ENCODE measurements at places on chromosomes 1 and 21.
A peak's percentile ranks its signal among the peaks of the same experiment; 100 is the strongest.

DNA sequence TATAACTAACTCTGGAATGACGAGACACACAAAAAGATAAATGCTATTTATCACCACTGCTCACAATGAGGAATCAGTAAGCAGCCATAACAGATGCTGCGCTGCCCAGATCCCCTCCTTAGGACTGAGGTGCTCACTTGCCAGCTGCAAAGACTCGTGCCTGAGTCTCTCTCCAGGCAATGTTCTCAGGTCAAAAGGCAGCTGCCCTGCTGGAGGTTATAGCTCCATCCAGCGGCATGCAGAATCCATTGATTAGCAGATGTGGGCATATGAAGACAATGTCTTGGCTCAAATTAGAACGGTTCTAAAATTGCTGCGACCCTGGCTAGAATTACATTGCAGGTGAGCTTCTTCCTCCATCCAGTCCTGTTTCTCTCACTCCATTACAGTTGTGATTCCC, 328.2 kb upstream of the CHRM3 start:
- no peak overlapping the region for H3K4me3 ChIP-seq
- H3K27ac ChIP-seq = no peak overlapping the region
- DNase-seq = no peak
- peaks cover 3% of the 10 kb centered on the region for H3K36me3 ChIP-seq
- H3K4me1 ChIP-seq = no peaks in the 10 kb centered on the region

GRCh38 chr1:19080721-19081120, 124.2 kb upstream of the IFFO2 start:
- H3K27ac ChIP-seq = no peak overlapping the region
- H3K4me1 ChIP-seq = peaks cover 7% of the 10 kb centered on the region
- DNase-seq = no peak
- H3K27me3 ChIP-seq = no peaks in the 10 kb centered on the region

DNA sequence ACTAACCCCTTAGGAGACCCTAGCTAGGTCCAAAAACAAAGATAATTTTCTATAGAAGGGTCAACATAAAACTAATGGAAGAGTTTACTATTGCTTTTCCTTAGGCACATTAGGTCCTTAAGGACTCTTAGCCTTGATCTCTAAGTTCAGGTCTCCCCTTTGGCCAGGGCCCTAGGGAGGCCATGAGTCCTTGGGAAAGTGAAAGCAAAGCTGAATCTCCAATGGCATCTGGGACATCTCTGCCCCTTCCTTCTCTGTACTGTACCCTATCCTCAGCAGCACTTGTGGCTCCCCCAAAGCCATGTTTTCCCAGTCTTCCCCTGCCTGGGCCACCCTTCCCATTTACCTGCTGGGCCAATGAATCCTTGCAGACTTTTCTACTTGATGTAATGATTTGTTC, 14.3 kb downstream of the IER5 start:
- peaks cover 16% of the 10 kb centered on the region for H3K27me3 ChIP-seq
- DNase-seq = no peak
- H3K36me3 ChIP-seq = no peaks in the 10 kb centered on the region

DNA sequence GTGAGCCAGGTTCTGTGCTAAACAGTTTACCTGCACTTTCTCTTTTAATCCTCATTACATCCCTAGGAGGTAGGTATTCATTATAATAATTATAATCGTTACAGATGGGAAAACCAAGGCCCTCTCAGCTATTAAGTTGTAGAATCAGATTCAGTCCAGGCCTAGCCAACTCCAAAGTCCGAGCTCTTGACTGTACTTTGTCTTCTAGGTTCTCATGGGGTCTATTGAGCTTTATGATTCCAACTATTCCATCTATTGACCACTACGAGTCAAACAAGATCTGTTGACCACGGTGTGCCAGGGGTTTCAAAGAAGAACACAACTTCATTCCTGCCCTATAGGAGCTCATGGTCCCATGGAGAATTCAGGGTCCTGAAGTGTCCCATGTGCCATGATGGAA, 2.0 kb downstream of the IFNLR1 start:
- no peak for DNase-seq
- peaks cover 43% of the 10 kb centered on the region for H3K4me1 ChIP-seq
- peaks cover 3% of the 10 kb centered on the region for H3K27me3 ChIP-seq
- no peaks in the 10 kb centered on the region for H3K36me3 ChIP-seq
- H3K27ac ChIP-seq = no peak overlapping the region
- no peak overlapping the region for H3K4me3 ChIP-seq

DNA sequence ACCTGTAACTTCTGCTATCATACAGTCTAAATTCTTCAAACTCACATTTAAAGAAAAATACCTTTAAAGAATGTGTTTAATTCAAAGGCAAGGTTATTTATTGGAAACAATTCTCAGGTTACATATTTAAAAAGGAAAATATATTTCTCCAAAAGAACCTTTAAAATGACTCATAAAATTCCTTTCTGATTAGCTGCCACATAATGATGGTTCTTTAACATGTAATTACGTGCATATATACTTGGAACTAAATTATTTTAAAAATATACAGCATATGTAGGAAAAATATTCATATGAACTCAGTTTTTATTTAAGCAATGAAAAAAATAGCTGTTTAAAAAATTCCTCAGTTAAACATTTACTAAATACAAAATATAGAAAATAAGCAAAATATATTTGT, 173.6 kb downstream of the COP1 start:
- no peaks in the 10 kb centered on the region for H3K27me3 ChIP-seq
- H3K27ac ChIP-seq = no peak overlapping the region
- no peak overlapping the region for H3K4me3 ChIP-seq
- no peak for DNase-seq

GRCh38 chr1:8858112-8858668, 20.3 kb downstream of the ENO1 start:
- H3K4me3 ChIP-seq = no peak overlapping the region
- H3K36me3 ChIP-seq = peaks cover 50% of the 10 kb centered on the region
- DNase-seq = no peak
- no peaks in the 10 kb centered on the region for H3K27me3 ChIP-seq

GRCh38 chr21:29078869-29079767, 5.7 kb upstream of the CCT8 start:
- no peaks in the 10 kb centered on the region for H3K36me3 ChIP-seq
- H3K4me1 ChIP-seq = peaks cover 64% of the 10 kb centered on the region
- H3K4me3 ChIP-seq = peak overlapping the region; percentile 83

DNA sequence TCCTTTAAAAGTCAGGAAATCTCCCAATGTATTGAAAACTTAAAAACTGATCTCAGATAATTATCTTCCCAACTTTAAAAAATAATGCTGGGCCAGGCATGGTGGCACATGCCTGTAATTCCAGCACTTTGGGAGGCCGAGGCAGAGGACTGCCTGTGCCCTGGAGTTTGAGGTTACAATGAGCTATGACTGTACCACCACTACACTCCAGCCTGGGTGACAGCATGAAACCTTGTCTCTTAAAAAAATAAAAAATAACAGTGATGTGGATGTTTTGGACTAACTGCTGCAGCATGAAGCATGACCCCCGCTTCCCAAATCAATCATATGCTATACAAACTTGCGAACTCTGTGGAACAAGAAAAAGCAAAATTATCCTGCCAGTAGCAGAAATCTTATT, 186.3 kb downstream of the RERE start:
- H3K36me3 ChIP-seq = peaks cover 4% of the 10 kb centered on the region
- H3K4me3 ChIP-seq = no peak overlapping the region
- H3K27me3 ChIP-seq = no peaks in the 10 kb centered on the region
- DNase-seq = no peak
- H3K4me1 ChIP-seq = peaks cover 55% of the 10 kb centered on the region
- no peak overlapping the region for H3K27ac ChIP-seq

DNA sequence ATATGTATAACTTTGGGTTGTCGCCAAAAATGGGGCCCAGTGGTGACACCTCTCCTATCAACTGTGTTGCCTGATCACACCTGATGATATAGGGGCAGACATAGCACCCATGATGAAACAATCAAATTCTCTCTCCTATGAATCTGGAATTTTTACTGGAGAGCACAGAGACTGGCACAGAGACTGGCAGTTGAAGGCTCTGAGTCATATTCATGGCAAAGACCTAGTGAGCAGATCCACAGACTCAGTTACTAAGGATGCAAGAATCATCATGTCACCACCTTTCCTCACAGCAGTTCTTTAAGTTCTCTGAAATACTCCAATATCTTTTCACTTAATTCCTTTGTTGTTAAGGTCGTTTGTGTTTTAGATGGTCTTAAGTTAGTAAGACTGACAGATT, 60.0 kb downstream of the APCS start:
- no peak overlapping the region for H3K4me3 ChIP-seq
- H3K27ac ChIP-seq = no peak overlapping the region
- peaks cover 3% of the 10 kb centered on the region for H3K27me3 ChIP-seq
- H3K4me1 ChIP-seq = no peaks in the 10 kb centered on the region

DNA sequence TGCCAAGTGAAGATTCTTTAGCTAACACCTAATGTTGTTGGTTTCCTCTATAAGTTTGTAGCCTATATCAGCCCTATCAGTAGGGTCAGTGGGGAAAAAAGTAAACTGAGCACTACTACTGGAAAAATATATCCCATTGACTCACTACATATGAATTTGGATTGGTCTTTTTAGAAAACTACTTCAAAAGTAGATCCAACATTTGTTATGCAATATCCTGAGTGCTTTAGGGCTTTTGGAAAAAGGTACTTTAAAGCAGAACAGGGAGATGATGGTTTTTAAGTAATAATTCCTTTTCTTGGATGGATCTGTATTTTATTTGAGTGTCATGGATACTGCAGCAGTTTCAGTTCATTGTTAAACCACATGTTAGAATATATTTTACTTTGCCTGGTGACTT, 7.1 kb downstream of the C1orf21 start:
- no peak for DNase-seq
- no peak overlapping the region for H3K27ac ChIP-seq
- H3K36me3 ChIP-seq = no peaks in the 10 kb centered on the region
- no peak overlapping the region for H3K4me3 ChIP-seq

DNA sequence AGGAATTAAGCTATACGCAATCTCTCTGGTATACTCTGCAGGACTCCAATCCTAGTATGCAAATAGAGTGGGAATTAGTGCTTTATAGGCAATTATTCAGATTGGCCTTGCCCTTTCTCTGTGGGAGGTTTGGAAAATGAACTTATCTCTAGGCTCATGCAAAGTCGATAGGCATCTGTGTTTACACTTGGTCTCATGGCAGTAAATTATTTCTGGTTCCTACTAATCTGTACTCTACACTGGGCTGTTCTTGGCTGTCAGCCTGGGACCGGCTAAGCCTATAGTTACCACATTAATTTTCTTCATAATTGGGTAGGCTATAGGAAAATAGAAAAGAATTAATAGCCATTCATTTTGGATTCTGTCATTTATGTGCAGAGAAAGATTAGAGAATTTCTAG, 544.6 kb downstream of the AMY1C start:
- H3K36me3 ChIP-seq = no peaks in the 10 kb centered on the region
- H3K27me3 ChIP-seq = no peaks in the 10 kb centered on the region
- no peak for DNase-seq
- no peak overlapping the region for H3K27ac ChIP-seq

GRCh38 chr21:25790122-25790877, 55.5 kb downstream of the GABPA start:
- peaks cover 14% of the 10 kb centered on the region for H3K4me1 ChIP-seq
- H3K27ac ChIP-seq = peak overlapping the region; percentile 69
- H3K27me3 ChIP-seq = no peaks in the 10 kb centered on the region
- DNase-seq = no peak
- peaks cover 3% of the 10 kb centered on the region for H3K36me3 ChIP-seq
- H3K4me3 ChIP-seq = peak overlapping the region; percentile 73

- H3K27me3 ChIP-seq = peaks cover 3% of the 10 kb centered on the region
- DNase-seq = no peak
- no peaks in the 10 kb centered on the region for H3K36me3 ChIP-seq
- no peak overlapping the region for H3K4me3 ChIP-seq
Measured at GRCh38 chr1:200438911-200439310, 29.1 kb upstream of the ZNF281 start.

DNA sequence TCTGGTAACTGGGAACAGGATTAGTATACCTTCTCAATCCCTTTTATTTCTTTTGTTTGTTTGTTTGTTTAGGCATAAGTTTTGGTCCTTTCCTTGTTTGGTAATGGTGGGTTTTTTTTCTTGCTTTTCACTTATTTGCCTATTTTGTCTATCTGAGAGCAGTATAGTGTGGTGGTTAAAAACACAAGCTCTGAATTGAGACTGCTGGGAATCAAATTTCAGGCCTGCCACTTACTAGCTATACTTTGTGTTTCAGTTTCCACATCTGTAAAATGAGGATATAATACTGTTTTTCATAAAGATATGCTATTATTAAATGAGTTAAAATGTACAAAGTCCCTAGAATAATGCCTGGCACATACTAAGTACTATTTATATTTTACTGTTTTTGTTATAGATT, 81.6 kb upstream of the IVNS1ABP start:
- no peak overlapping the region for H3K4me3 ChIP-seq
- H3K36me3 ChIP-seq = no peaks in the 10 kb centered on the region
- no peaks in the 10 kb centered on the region for H3K27me3 ChIP-seq
- H3K4me1 ChIP-seq = peaks cover 2% of the 10 kb centered on the region

DNA sequence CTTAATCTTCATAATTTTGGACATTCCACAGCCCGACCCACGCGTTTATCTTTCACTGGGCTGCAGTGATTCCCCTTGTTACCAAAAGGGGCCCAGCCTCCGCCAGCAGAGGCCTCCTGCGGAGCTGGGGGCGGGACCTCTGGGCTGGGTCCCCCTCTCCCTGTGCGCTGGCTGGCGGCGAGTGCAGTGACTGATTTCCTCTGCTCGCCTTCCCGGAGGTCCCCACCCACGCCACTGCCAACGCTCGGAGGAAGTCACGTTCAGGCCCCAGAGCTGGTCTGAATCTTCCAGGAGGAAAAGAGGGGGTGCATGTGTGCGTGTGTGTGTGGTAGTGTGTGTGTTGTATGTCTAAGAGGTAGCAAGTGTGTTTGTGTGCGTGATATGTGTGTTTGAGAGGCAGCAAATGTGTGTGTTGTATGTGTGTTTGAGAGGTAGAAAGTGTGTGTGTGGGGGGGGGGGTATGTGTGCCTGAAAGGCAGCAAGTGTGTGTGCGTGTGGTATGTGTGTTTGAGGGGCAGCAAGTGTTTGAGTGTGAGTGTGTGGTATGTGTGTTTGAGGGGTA, 35.0 kb upstream of the JAK1 start:
- peak overlapping the region; percentile 71 for H3K27ac ChIP-seq
- peaks cover 35% of the 10 kb centered on the region for H3K4me1 ChIP-seq
- peaks cover 4% of the 10 kb centered on the region for H3K36me3 ChIP-seq
- H3K27me3 ChIP-seq = no peaks in the 10 kb centered on the region

- H3K27ac ChIP-seq = no peak overlapping the region
- peaks cover 15% of the 10 kb centered on the region for H3K27me3 ChIP-seq
- DNase-seq = no peak
- H3K4me1 ChIP-seq = no peaks in the 10 kb centered on the region
Measured at GRCh38 chr1:36884801-36885200, 149.5 kb downstream of the GRIK3 start.

- no peak for DNase-seq
- peaks cover 3% of the 10 kb centered on the region for H3K4me1 ChIP-seq
- peaks cover 3% of the 10 kb centered on the region for H3K27me3 ChIP-seq
- H3K4me3 ChIP-seq = no peak overlapping the region
Measured at GRCh38 chr1:244235157-244235556, 184.1 kb downstream of the ZBTB18 start.

GRCh38 chr1:17883136-17883535, 128.0 kb downstream of the ACTL8 start:
- peaks cover 7% of the 10 kb centered on the region for H3K27me3 ChIP-seq
- H3K4me1 ChIP-seq = no peaks in the 10 kb centered on the region
- H3K4me3 ChIP-seq = no peak overlapping the region
- H3K27ac ChIP-seq = no peak overlapping the region
